Mesothelial cell of epicardium (in vitro differentiated cells): ENCODE measurements at places on chromosomes 7 and 10.

- DNase-seq, result no peak
Measured at GRCh38 chr10:119203006-119203405, 4.4 kb upstream of the GRK5 start.

DNA sequence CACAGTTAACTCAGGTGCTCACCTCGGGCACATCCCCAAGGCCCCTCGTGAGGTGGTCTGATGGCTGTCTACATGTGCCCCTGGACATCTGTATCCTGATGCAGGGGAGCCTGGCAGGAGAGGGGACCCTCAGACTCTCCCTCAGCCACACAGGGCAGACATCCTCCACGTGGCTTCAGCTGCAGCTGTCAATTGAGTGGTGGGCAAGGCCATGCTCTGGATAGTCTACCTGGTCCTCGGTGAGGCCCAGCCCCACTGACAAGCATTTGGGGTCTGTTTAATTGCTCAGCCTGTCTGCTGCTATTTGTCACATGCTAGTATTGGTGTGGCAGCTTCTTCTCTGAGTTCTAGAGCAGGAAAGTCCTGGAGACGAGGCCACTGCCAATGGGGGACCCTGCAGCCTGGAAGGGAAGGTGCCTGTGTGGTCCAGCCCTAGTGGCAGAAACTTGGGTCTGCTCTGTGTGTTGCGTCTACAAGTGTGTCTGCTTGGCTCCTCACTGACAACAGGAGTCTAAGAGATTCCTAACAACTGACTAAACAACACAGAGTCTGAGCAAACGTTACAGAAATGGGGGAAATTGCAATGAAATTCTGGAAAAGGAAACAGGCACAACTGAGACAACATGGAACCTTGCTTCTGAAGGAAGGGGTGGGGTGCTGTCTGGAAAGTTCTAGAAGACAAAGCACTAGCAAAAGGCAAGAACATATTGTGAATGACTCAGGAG lies 59.3 kb upstream of the IGFBP3 start:
- no peak for DNase-seq

GRCh38 chr10:98267069-98267893 lies 713 bp downstream of the LOXL4 start:
- no peak for DNase-seq

- no peak for DNase-seq
Measured at GRCh38 chr7:18468795-18469194, 26.8 kb upstream of the HDAC9 start.

GRCh38 chr7:47225387-47226131 lies 356.4 kb downstream of the TNS3 start:
- no peak for DNase-seq

DNA sequence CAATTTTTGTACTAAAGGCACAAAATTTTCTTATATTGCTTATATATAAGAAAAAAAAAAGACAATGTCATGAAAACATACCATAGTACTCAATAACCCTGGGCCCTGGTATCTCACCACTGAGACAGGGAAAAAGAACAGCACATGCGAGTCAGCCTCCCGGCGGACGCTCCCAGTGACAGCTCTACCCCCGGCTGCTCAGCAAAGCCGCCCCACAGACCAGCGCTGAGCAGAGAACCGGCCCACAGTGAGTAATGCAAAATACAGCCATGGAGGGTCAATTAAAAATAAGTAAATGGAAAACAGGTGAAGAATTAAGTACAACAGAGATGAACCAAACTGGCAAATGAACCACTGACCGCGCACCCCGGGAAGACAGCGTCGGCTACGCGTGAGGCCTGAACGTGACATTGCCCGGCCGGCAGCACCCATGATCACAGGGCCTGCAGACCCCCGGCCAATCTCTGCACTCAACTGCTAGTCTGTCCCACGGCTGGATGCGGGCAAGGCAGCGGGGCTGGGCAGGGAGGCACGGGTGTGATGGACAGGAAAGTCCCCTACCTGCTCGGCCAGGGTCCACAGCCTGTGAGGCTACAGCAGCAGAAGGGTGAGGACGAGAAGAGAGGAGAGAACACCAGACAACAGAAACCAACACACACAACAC lies 175.9 kb downstream of the ZMYND11 start:
- no peak for DNase-seq
